ENCODE measurements at places on chromosomes 1 and 21.

- no peak for DNase-seq
Observed at GRCh38 chr1:202306535-202307345, 35.0 kb downstream of the UBE2T start.

DNA sequence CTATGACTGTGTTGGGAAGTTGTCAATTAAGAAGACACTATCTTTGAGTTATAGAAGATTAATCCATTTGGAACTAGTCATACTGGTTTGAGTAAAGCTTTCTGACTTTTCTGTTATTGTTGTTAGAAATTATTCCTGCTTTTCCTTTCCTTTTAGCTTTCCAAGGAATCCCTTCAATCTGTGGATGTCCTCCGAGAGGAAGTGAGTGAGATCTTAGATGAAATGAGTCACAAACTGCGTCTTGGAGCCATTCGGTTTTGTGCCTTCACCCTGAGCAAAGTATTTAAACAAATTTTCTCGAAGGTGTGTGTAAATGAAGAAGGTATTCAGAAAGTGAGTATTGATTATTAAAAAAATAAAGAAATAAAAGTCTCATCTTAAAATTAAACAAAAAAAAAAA lies 19.3 kb downstream of the GNPAT start:
- no peak for DNase-seq

DNA sequence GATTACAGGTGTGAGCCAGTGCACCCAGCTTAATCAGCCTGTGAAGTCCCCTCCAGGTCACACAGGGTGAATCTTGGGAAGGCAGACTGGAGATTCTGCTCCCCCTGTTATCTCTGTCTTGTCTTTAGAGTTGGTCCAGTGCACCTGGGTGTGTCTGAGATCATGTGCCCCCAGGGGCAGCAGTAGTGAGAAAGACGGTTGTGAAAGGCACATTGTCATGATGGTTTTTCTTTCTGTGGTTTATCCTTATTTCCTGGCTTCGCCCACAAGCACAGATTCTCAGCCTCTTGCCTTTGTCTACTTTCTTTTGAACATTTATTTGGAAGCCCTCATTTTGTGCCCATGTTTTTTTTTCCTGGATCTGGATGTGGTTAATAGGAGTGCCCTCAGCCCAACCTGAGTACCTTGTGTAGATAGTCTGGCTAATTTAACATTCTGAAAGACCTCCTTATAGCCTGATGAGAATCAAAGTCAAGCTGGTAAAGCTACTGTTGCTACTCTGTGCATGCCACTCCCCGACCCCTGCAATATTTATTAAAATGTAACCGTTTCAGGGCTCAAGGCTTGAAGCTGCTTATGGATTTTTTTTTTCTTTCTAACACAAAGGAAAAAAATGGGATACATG lies 23.7 kb downstream of the UCK2 start:
- DNase-seq: no peak

DNA sequence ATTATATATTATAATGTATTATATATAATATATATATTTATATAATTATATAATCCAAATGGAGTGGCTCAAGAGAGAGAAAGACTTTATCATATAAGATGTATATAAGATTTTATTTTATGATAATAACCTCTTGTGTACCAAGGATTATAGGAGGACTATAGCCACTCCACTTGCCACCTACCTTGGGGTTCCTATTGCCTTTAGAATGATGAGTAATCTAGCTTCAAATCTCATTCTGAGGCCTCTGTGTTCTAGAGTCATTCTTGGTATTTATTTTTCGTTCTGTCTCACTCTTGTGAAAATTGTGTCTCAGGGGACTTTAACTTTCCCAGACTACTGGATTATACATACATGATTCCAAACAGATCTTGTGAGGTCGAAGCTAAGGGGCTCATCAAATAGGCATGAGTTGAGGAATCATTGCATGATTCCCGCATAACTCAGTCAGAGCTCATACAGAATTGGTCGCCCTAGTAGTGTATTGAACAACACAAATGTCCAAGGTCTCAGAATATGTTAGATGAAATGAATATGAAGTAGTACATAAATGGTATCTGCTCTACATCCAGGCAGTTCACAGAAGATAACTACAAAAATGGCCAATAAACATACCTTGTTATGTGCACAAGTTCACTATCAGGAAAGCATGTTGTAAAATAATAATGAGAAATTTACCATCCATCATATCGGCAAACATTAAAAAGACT lies 159.5 kb upstream of the RNPC3 start:
- no peak for DNase-seq

DNA sequence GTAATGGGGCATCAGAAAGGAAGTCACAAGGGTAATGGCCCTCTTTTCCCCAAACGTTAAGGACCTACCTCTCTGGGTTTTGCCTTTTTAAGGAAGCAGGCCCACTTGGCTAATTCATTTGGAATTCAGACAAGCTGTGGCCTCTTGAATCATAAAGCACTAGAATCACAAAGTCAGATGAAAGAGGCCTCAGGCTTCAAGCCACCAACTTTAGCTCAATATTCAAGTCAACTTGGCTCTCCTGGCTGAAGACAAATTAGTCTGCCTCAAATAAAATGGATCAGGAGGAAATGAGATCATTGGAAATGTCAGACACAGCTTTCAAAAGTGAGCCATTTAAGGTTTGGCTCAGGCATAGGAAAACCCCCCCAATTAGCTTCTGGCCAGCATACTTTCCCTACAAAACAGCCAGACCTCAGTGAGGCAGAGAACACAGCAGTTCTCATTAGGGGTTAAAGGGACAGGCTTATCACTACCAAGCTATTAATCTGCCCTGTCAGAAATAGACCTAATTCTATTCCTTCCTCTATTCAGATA lies 34.3 kb downstream of the SLC35D1 start:
- DNase-seq: no peak

- DNase-seq: no peak
Observed at GRCh38 chr1:47459253-47459788, 21.5 kb downstream of the FOXD2 start.

GRCh38 chr1:19179597-19180264 lies 30.3 kb downstream of the UBR4 start:
- no peak for DNase-seq

- DNase-seq: no peak
Observed at GRCh38 chr1:176696109-176696508, 233.1 kb downstream of the PAPPA2 start.
